Stimulated activated CD4-positive, alpha-beta T cell treated with anti-CD3 and anti-CD28 coated beads, Interleukin-1b, Interleukin-23, amount 100 ng/mL, for 1 hour (primary cell): ENCODE measurements at places on chromosomes 4 and X.

- no peak for DNase-seq
Observed at GRCh38 chr4:66693694-66694093, 851.6 kb downstream of the CENPC start.

- DNase-seq, result no peak
Observed at GRCh38 chr4:89242216-89242615, 65.4 kb downstream of the GPRIN3 start.

- DNase-seq, result no peak
Observed at GRCh38 chrX:11575332-11575731, 90.4 kb downstream of the ARHGAP6 start.

GRCh38 chr4:12487000-12487399 lies 997.1 kb downstream of the RAB28 start:
- DNase-seq, result no peak

- no peak for DNase-seq
Observed at GRCh38 chr4:119493419-119493818, 135.2 kb downstream of the PDE5A start.

DNA sequence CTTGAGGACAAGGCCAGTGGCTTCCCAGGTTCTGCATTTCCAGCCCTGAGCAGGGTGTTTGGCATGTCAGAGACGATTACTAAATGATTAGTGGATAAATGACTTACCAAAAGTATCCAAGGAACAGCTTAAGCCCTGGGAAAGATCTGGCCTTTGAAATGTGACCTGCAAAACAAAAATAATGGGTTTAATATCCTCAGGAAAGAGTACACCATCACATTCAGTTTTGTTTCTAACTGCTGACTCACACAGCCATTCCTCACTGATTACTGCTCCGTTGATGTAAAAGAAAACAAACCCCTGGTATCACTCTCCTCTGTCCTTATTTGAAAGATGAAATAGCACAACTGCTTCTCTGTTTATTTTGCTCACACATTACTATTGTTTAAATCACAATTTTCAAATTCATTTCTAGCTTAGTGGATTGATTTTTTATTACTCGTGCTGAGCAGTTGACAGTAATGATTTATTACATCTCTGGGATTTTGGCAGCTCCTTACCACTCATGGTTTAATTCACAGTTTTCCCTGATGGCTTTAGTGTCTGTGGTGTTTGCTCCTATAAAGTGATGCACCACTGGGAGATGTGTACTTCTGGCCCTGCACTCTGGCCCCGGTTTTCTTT lies 117.0 kb downstream of the CBLL2 start:
- DNase-seq, result no peak

DNA sequence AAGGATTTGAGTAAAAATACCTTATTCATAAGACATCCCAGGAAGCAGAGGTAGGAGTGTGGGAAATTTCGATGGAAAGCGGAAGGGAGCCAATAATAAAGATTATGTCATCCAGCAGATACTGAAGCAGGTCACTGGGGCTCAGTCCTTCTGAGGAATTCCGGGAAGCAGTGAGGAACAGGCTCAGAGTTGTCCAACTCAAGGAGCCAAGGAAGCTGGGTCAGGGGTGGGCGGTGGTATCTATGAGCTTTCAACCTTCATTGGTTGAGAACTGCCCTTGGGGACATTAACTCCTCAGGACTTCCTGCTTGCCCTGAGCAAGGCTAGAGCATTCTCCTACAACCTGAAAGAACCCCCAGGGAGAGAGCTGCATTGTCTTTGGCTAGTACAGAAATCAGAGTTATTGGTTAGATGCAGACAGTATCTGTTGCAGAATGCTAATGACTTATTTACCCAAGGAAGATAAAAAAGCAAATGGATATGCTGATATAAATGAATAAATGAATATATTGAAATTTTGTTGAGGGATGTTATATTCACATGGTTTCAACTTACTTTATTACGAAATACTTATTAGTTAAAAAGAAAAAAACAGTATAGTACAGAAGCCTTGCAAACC lies 68.2 kb downstream of the DMP1 start:
- no peak for DNase-seq

- DNase-seq, result no peak
Observed at GRCh38 chrX:136999024-136999423, 34.8 kb downstream of the GPR101 start.
